ENCODE measurements at places on chromosomes 12 and 14. TPM values are rescaled to one million over a fixed set of nuclear protein-coding genes. Genes with fewer than 3 reads are reported as not detected.

- no peak for DNase-seq
Observed at GRCh38 chr12:8546591-8546990, 5.9 kb upstream of the CLEC4E start.

DNA sequence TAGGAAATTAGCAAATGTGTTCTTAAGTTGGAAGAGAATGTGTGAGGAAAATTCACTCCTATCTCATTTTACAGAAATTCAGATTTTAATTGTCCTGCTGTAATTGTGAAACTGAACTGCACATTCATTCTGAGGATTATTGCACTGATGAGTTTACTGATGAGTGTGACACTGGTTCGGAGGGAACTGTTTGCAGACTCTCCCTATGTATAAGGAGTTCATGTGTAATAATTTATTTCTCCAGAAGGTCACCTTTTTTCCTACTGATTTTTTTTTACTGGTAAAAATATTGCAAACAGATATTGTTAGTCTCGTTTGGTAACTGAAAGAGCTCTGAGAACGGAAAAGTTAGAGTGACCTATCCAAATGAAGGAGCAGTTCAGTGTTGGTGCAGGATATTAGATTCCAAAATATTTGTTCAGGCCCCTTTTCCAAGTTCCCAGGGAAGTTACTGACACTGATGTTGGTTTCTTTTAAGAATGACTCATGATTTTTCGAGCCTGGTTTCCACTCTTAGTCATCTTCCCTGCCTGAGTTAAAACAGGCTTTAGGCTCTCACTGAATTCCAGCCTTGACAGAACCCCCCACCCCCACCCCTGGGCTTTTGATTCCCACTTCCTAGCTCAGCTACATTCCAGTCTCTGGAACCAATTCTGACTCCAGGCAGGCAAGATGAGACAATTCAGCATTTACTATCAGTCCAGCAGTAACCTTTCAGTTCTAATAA, 18.4 kb downstream of the ANO6 start:
- no peak for DNase-seq

GRCh38 chr12:75481013-75481705, 604 bp downstream of the GLIPR1 start:
- DNase-seq = no peak

- DNase-seq = no peak
Observed at GRCh38 chr12:10031321-10031720, 839 bp downstream of the CLEC9A start.

- no peak for DNase-seq
Observed at GRCh38 chr12:103810111-103810510, 30.9 kb downstream of the NT5DC3 start.

- DNase-seq = no peak
Observed at GRCh38 chr12:4203772-4204376, 69.7 kb upstream of the CCND2 start.

GRCh38 chr12:123487428-123487827, 29.5 kb downstream of the SNRNP35 start:
- DNase-seq = no peak

- no peak for DNase-seq
Observed at GRCh38 chr14:72775923-72776554, 117.9 kb downstream of the DPF3 start.

The GPR135 gene
- total RNA-seq = 4.9 TPM

The CELA1 gene
- not detected for total RNA-seq

The ISM2 gene
- total RNA-seq = 0.98 TPM

The PDE3A gene
- total RNA-seq = 84.1 TPM

The BATF gene
- total RNA-seq = 2.3 TPM

The GLT1D1 gene
- total RNA-seq = 0.65 TPM
